ENCODE measurements at places on chromosomes 13 and 19.

DNA sequence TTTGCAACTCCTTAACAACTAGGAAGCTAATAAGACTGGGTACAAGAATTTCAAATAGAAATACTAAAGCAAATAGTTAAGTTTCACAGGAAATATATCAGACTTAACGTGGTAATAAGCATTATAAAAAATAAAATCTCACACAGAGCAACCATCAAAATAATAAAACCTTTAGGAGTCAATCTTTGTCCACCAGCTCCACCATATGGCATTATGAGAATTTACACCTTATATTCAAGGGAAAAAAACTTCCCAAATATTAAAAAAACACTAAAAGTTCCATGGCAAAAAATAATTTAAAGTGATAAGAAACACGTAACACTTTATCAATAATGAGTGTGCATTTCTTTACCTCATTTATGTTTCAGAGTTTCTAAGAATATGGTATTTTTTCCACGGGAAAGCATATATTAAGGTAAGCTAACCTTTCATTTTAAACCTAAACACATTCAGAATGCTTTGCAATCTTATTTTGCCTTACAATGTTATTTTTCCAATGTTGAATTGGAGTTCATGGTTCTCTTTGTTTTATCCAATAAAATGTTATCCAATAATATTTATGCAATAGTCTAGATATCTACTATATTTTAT lies 423.2 kb upstream of the SGCG start:
- no peak for DNase-seq

DNA sequence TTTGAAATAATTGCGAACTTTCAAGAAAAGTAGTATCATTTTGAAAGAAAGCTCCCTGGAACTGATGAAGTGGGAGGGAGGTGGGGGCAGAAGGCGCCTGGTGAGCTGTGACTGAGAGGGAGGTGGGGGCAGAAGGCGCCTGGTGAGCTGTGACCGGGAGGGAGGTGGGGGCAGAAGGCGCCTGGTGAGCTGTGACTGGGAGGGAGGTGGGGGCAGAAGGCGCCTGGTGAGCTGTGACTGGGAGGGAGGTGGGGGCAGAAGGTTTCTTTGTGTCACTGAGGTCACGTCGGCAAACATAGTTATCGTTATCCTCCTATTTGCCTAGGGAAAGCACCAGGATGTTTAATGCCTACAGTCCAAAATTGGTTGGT lies 24.2 kb downstream of the C2CD4C start:
- DNase-seq: no peak

GRCh38 chr13:20160306-20161274 lies at the start of gene GJA3:
Gene GJA3, minus strand, starts transcription at chr13:20161052. Its CDS starts 17,764 bp downstream, at chr13:20143288.
- DNase-seq: no peak

GRCh38 chr13:98232456-98232855 lies 55.4 kb upstream of the RNF113B start:
- DNase-seq: no peak

DNA sequence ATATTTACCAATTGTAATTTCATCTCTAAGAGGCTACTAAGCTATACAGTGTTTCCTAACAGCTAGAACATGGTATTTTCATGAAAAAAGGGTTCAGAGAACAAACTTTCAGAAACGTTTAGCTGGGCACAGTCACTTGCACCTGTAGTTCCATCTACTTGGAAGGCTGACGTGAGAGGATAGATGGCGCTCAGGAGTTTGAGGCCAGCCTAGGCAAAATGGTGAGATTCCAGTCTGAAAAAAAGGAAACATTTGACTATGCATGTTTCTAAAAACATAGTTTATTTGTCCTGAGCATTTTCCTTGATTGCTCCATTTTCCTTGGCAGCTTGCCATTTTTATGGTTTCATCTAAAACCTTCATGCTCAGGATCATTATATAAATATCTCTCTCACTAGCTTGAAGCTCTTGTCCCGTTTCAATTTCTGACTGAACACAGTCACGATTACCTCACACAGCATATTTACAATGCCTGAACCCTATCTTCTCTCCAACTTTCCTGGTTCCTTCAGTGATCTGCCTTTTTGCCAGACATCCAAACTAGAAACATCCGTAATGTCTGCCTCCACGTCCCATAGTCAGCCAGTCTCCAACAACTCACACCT lies 200.8 kb downstream of the RGCC start:
- no peak for DNase-seq

GRCh38 chr13:41075034-41075433 lies 13.7 kb downstream of the WBP4 start:
- no peak for DNase-seq

- no peak for DNase-seq
Measured at GRCh38 chr19:10019246-10019645, 6.0 kb downstream of the RDH8 start.

DNA sequence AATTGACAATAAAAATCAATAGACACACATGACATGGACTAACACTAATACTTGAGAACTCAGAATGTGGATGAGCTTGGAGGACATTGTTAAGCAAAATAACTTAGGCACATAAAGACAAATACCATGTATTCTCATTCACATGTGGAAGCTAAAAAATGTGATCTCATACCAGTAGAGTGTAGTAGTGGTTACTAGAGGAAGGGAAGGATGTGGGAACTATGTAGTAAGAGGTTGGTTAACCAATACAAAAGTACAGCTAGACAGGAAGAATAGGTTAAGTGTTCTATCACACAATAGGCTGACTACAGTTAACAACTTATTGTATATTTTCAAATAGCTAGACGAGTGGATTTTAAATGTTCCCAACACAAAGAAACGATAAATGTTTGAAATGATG lies 415.8 kb upstream of the KLF12 start:
- DNase-seq: no peak

DNA sequence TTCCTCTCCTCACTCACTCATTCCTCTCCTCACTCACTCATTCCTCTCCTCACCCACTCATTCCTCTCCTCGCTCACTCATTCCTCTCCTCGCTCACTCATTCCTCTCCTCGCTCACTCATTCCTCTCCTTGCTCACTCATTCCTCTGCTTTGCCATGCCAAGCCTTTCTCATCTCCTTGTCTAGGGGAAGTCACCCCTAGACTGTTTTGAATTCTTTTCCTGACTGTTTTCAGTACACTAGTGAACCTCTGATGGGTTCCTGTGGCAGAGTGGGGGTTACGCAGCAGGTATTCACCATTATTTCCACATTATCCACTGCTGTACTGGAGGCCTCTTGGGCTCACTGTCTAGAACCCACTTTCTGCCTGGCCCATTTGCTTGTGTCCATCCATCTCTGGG lies 1.2 kb downstream of the CYP4F8 start:
- DNase-seq: no peak

DNA sequence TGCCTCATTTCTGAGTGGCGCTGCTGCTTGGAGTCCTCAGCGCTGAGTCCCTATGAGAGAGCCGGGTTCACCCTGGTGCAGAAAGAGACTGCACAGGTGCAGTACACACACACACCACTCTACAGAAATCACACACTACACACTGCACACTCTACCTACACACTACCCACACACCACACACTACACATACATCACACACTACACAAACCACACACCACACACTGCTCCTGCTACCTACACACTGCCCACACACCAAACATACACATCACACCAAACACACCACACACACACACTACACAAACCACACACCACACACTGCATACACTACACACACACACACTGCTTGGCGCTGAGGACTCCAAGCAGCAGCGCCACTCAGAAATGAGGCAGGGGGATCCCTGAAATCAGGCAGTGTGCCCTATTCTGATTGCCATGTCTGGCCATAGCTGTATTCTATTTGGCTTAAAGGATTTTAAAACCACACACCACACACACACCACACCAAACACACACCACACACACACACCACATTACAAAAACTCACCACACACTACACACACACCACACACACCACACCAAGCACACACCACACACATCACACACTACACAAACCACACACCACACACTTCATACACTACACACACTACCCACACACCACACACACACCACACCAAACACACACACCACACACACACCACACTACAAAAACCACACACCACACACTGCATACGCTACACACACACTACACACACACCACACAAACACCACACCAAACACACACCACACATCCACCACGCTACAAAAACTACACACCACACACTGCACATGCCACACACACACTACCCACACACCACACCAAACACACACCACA lies 4.9 kb downstream of the MAG start:
- DNase-seq: no peak

DNA sequence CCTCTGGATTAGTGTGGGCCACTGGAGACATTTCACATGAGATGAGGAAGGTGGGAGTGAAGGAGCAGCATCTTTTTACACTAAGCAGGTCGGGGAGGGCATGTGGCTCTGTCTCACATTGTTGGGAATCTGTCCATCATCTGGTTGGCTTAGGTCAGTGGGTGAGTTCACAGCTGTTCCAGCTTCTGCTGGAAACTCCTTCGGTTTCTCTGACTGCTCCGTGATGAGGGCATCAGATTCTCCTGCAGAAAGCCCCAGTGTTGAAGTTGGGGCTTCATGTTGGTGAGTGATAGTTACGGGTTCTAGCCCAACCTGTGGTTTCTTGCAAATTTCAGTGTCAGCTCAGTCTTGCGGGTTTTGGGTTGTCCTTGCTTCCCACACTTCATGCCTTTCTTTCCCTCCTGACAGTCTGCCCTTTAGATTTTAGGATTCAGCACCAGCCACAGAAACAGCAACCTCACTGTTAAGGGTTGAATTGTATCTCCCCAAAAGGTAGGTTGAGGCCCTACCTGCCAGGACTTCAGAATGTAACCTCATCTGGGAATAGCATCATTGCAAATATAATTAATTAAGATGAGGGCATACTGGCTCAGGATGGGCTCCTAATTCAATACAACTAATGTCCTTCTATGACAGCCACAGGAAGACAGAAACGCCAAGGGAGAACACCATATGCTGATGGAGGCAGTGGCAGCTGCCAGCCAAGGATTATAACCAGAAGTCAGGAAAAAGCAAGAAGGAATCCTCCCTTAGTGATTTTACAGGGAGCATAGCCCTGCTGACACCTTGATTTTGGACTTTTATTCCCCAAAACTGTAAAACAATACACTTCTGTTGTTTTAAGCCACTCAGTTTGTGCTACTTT lies 7.6 kb upstream of the ALOX5AP start:
- DNase-seq: no peak

GRCh38 chr13:112124141-112124540 lies 57.2 kb downstream of the SOX1 start:
- no peak for DNase-seq

- DNase-seq: no peak
Measured at GRCh38 chr13:78875792-78876580, 217.0 kb upstream of the OBI1 start.

DNA sequence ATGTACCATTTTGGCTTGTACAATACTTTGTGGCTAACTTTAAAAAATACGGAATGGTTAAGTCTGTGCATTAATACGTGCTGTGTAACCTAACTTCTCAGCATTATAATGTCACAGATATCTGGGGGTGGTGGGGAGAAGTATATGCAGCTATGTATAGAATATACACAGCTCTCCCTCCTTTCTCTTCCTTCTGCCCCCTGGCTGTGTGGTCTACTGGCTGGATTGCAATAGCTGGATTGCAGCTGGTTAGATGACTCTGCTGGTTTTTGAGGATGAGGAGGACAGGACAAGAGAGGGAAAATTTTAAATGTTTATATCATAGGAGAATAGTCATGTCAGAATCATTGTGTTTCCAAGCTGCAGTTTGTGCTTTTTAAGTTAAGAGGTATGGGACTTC lies 9.7 kb downstream of the RNASEH2B start:
- no peak for DNase-seq

DNA sequence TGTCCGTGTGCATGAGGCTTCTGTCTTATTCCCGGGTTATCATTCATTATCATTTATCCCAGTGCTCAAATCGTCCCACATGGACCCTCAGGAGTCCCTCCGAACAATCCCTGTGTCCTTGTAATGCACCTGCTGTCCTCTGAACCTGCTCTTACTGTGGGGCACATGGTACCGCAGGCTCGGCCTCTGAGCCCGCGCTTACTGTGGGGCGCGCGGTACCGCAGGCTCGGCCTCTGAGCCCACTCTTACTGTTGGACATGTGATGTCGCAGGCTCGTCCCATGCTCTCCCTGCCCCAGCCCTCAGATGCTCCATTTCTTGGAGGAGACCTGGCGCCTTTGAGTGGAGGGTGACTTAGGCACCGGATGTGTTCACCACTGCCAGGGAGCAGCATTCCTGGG lies 16.8 kb upstream of the ZNF554 start:
- DNase-seq: no peak

DNA sequence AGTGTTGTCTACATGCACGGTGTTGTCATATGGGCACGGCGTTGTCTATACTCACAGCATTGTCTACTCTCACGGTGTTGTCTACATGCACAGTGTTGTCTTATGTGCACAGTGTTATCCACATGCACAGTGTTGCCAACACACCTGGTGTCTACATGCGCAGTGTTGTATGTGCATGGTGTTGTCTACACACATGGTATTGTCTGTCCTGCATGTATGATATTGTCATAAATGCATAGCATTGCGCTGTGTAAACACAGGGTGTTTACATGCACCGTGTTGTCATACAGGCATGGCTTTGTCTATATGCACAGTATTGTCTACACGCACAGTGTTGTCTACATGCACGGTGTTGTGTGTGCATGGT lies 6.8 kb downstream of the ADPRHL1 start:
- no peak for DNase-seq

DNA sequence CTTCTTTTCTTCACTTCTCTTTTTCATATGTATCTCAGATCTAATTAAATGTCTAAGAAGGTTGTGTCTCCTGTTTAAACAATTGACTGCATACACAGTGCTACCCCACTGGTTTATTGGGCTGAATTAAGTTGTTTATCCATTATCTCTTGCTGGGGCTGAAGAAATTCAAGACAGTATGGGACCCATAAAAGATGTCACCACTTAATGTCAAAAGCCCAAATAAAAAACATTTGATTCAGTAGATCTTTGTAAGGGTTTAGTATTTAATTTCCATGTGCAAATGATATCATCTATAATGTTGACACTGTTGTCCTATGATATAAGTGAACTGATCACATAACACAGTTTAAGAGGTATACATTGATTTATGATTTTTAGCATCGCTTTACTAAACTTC lies 1431.9 kb upstream of the PCDH20 start:
- DNase-seq: no peak

- DNase-seq: no peak
Measured at GRCh38 chr13:39347926-39348901, 254.8 kb downstream of the LHFPL6 start.

DNA sequence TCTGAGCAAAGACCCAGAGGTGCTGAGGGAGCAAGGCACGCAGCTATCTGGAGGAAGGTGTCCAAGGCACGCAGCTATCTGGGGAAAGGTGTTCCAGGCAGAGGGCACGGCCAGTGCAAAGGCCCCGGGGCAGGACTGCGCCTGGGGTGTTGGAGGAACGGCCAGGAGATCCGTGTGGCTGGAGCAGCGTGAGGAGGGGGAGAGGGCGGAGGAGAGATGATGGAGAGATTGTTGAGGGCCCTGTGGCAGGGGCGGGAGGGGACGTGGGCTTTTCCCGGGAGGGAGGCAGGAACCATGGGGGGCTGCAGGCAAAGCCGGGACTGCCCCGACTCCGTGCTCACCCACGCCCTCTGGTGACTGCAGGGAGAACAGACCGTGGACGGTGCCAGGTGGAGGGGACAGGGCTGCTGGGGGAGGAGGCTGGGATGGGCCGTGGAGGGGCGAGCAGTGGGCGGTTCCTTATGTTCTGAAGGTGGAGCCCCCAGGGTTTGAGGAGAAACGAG lies 13.3 kb upstream of the MISP start:
- DNase-seq: no peak
